ENCODE measurements at places on chromosomes 11 and 22. TPM values are rescaled to one million over a fixed set of nuclear protein-coding genes. Genes with fewer than 3 reads are reported as not detected.

F2 gene
- total RNA-seq = not detected

EHF gene
- 0.68 TPM for total RNA-seq

MMP7 gene
- total RNA-seq = not detected

PNPLA5 gene
- not detected for total RNA-seq

DNA sequence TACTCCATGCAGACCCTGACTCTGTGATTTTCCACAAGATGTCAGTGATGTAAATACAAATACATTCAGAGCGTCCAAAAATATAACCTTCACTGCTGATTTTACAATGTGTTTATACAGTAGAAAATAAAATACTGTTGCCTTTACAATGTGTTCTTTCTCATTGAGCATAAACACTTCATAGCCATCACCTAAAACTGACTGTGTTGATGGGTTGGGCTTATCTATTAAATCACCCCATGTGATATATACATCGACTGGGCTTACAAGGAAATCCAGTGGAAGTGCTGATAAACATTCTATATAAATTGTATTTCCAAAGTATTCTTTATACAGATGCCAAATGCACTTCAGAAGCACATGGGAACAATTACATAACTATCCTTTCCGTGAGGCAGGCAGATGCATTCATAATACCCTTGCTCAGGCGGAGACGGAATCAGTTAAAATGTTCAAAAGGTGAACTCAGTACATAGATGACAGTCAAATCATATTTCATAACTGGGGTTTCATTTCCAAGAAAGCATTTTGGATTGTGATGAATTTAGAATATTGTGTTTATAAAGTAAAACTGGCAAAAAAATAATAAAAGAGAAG is 27.7 kb downstream of the DDI1 start:
- no peak for DNase-seq

- peak; percentile 5 for DNase-seq
Observed at GRCh38 chr11:44530413-44531115, 34.9 kb upstream of the CD82 start.

DNA sequence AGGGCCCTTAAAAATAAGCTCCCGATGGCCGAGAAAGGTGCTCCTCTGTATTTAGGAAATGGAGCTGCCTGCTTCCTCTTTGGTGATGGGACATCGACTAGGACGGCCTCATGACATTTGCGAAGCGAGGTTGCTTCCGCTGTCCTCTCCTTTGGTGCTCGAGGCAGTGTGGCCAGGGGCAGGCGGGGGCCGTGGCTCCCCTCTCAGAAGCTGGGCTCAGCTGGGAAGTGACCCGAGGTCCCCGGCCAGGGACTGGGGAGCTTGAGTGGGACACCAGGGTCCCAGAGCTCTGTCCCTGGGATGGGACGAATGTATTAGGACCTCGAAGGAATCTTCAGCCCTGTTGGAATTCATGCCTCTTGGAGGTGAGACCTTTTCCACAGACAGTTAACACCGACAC is 151.1 kb downstream of the CTTN start:
- DNase-seq = no peak

DNA sequence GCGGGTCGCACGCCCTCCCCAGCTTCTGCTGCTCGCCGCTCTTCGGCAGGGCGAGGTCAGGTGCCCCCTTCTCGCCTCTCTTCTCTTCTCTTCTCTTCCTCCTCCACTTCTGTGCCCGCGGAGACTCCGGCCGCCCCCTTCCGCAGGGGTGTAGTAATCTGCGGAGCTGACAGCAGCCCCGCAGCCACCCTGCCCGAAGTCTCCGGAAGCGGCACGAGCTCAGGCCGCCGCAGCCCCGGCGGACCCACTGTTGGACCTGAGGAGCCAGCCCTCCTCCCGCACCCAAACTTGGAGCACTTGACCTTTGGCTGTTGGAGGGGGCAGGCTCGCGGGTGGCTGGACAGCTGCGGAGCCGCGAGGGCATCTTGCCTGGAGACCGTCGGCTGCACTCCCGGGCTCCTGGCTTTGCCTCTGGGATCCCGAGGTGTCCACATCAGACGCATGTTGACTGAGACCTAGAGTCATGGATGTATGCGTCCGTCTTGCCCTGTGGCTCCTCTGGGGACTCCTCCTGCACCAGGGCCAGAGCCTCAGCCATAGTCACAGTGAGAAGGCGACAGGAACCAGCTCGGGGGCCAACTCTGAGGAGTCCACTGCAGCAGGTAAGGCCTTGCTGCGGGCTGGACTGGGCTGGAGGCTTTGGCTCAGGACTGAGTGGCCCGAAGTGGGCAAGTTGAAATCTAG is 486 bp downstream of the STIM1 start:
- peak; percentile 42 for DNase-seq

DNA sequence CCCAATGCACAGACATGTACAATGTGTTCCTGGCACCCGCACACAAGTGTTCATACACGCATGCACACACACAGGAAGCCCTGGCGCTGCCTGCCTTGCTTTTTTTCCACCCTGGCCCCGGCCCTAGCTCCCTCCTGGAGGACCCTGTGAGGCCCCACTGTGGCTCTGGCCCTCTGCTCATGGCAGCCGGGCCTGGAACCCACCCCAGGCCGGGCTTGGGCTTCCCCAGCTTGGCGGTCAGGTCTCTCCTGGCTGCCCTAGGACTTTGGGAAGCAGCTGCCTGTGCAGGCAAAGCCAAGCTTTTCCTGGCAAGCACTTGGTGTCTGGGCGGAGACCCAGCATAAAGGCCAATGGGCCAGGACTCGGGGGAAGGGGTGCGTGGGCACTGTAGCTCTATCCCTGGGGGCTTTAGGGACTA is 30.5 kb downstream of the CD82 start:
- no peak for DNase-seq

GRCh38 chr11:92569726-92570125 is 345.1 kb downstream of the FAT3 start:
- no peak for DNase-seq

GRCh38 chr22:17794726-17795542 is 20.7 kb upstream of the BID start:
- DNase-seq = no peak

GRCh38 chr11:10680956-10681487 is 12.5 kb downstream of the IRAG1 start:
- DNase-seq = no peak

- DNase-seq = no peak
Observed at GRCh38 chr11:69395287-69395686, 86.2 kb upstream of the LINC01488 start.

- no peak for DNase-seq
Observed at GRCh38 chr11:11845071-11845470, 3.3 kb downstream of the USP47 start.

DNA sequence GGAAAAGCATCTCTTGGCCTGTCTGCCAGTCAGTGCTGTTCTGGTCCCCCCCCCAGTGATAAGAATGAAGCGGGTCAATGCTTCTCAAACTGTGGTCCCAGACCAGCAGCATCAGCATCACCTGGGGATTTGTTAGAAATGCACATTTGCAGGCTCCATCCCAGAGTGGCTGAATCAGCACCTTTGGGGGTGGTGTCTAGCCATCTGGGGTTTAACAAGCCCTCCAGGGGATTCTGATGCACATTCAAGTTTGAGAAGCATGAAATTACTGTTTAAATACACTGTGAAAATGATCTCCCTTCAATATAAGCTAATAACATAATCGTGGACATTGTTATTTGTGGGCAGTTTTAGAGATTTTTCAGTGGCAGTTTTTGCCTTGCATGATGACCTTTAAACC is 133.5 kb downstream of the MYO18B start:
- no peak for DNase-seq
